T-helper 2 cell (primary cell): ENCODE measurements at places on chromosomes 16 and 17.
A peak's percentile ranks its signal among the peaks of the same experiment; 100 is the strongest.

DNA sequence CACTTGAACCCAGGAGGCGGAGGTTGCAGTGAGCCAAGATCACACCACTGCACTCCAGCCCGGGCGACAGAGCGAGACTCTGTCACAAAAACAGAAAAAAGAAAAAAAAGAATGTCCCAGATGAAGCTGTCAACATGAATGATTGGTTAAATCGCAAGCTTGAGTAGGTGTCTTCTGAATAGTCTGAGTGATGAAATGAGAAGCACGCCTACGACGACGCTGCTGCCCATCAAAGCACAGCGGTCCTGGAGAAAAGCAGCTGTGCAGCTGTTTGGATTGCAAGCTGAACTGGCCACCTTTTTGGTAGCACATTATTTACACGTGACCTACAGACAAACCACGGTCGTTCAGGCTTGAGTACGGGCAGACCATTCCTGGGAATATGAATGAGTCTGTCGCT, 12.5 kb downstream of the ADCY9 start:
- no peak for DNase-seq

DNA sequence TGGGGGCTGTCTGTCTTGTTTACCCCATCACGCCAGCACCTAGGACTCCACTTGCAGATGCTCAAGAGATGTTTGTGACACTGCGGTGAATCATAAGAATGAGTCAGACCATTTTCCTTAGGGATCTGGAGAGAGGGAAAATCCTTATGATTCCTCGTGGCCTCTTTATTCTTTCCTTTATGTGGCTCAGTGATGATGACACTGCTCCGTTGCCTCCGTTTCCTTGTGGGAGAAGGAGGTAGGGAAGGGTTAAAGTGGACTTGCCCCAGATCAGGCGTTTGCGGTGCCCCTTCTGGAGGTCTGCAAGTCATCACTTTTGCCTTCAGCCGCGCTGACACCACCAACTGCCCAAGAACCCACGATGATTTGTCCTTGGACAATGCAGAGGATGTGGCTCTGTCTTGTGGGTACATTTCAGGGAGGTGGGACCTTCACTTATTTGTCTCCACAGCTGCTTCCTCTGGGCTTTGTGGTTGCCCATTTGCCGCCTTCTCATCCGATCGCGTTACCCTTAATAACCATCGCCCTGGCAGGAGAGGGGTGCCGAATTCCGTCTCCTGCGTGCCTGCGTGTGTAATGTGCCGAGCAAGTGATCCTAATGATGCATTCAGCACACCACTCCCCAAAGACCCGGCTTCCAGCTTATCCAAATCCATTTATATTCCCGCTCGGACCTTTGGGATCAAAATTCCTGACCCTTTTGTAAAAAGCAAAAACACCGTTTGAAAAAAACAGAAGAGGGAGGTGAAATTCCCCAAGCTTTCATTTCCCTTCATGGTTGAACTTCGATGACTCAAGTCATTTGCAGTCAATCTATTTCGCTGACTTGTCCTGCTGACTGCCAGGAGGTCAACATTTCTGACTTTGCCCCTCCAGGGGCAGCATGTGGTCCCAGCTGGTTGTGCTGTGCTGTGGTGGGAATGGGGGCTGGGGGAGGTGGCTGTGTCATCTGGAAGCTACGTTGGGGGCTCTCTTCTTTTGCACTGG, 87.2 kb upstream of the IRX3 start:
- peak; percentile 48 for DNase-seq

DNA sequence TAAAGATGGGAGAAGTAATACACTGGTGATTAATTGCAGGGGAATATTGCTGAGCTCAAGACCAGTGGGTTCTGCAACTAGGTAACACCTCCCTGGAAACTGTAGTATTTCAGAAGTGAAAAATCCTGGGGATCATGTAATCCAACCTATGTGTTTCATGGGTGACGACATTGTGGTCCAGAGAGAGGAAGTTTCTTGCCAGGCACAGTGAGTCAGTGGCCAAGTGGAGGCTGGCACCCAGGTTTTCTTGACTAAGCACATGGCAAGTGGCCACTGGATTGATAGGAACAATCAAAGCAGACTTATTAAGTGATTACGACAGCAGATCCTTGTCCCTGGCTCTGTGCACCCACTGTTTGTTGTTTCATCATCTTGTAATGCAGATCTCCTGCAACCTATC, 14.6 kb upstream of the CIITA start:
- DNase-seq: no peak

- no peak for DNase-seq
Measured at GRCh38 chr16:14302031-14302398, 230.9 kb downstream of the MRTFB start.

DNA sequence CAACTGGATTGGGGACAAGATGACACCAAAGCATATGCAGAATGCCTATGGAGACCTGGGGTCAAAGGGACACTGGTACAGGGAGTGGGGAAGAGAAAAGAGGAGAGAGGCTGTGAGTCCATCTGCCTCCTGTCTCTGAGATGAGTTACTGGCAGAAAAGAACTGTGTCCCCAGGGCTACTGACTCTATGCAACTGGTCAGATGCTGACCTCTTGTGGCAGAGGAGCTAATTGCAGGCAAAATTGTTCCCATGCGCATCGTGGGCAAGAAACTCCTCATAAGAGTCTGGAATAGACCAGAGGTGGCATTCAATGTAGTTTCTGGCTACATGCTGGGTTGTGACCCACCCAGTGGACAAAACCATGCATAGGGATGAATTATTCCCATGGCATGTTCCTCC, 26.1 kb upstream of the MLKL start:
- no peak for DNase-seq

DNA sequence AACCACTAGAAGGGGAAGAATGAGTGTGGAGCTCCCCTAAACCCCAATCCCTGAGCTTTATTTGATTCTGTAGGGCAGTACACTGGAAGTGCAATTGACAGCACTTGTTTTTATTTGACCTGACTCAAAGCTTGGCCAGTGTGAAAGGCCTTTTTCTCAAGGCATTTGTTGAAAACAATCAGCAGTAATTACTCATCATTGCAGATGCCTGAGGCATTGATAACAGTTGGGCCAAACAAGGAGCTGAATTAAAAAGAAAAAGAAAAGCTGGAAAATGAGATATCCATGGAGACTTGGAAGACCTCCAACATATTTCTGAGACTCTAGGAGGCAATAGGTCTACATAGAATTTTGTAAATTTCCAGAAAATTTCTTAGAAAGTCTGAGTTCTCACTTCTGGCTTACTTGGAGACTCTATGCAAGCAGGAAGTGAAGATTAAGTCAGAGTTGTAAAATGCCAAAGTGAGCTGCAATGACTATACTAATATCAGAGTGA, 200.8 kb upstream of the KCNJ16 start:
- no peak for DNase-seq

- DNase-seq: no peak
Measured at GRCh38 chr16:62077998-62078397, 41.8 kb upstream of the CDH8 start.

DNA sequence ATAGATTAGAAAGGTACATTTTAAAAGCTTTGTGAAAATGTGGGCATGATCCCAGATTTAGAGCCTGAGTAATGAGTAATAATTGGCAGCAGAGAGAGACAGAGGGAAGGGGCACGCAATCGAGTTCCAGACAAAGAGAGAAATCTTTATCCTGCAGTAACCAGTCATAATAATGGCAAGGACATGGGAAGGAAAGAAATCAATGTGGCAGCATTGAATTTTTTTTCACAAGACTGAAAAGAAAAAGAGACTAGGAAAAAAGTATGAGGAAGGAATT, 790.8 kb upstream of the SOX9 start:
- no peak for DNase-seq

GRCh38 chr16:57562669-57563486, 20.4 kb downstream of the ADGRG5 start:
- DNase-seq: no peak

- DNase-seq: no peak
Measured at GRCh38 chr17:58605986-58606385, 85.9 kb downstream of the TEX14 start.

DNA sequence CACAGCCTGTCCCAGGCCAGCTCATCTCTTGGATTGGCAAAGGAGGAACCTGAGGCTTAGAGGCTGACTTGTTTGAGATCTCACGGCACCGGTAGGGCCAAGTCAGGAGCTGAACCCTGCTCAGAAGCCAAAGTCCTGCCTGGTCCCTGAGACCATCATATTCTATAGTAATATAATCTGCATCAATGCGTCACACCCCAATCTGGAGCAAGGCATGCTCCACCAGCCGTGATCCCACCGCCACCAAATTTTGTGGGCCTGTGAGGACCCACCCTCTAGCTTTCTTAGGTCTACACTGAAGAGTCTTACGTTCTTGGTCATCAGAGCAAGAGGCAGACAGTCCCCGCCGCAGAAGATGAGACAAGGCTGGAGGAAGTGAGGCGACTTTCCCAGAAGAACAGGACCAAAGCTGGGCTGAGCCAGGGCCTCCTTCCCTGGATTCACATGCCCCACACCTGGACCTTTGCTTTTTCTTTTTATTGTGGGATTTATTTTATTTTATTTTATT, 2.7 kb downstream of the SULT1A1 start:
- no peak for DNase-seq

- DNase-seq: no peak
Measured at GRCh38 chr17:29573558-29573869, 5.0 kb downstream of the TP53I13 start.

DNA sequence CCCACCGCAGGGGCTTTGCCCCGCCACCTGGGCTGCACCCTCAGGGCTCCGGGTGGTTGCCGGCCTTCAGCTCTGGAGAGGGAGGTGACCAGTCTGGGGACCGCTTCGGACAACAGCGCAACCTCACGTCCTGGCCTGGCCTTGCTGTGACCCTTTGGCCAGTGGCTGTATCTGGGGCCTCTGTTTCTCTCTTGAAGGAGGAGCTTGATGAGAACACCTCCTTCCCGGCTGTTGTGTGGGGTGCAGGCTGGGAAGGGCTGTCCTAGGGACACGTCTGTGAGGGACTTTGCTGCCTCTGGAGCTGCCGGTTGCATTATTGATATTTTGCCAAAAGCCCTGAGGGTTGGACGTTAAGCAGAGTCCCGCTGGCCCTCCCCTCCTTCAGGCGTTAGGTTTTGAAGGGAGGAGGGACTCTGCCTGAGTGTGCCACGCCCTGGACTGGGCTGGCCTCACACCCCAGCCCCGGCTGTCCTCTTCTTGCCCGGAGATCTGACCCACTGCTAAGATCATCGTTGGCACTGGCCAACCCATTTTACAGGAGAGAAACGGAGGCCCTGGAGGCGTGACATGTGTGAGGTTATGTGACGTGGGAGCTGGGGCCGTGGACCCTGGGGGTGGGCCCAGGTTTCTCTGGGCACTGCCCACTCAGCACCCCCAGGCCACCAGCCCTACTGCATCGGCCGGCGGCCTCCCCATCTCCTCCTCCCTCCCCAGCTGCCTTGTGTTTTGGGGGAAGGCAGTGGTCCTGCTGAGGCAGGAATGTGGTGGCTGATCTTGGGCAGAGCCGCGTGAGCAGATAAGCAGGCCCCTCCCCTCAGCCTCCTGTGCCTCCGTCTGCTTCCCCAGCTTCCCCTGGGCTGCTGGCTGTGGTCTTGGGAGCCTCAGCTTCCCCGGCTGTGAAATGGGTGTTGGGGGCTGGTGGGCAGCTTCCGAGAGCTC, 8.5 kb downstream of the ZFPM1 start:
- no peak for DNase-seq

- DNase-seq: no peak
Measured at GRCh38 chr17:2634361-2634960, 41.0 kb downstream of the PAFAH1B1 start.

GRCh38 chr17:67078292-67078691, 33.9 kb downstream of the CACNG1 start:
- DNase-seq: no peak

DNA sequence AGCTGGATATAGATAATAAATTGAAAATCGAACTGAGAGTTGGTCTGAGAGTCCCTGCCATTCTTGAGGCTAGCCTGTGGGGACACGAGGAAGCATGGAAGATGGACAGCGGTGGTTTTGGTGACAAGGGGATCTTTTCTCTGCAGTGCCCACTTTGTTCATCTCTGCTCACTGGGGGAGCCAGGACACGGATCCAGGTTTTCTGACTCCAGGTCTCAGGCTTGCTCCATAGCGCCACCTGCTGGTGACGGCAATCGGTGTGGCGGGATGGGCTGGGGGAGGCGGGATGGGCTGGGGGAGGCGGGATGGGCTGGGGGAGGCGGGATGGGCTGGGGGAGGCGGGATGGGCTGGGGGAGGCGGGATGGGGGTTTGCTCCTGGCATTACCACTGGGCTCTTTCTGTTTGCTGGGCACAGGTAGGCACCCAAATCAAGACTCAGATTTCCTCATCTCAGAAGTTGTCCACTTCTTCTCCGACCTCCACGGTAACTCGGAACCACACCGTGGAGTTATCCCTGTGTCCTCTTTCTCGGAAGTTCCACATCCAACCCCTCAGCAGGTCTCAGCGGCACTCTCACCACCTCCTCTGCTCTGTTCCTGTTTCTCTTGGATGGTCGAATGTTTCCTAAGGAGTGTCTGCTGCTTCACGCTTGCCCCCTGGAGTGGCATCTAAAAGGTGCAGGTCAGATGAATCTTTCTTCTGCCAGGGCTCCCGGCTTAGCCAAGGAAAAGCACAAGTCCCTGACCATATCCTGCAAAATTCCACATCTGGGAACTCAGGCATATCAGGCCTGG, 142.4 kb downstream of the CYLD start:
- no peak for DNase-seq
